ENCODE measurements at places on chromosomes 5 and 9.

GRCh38 chr5:140151144-140152021, 23.6 kb upstream of the CYSTM1 start:
- DNase-seq, result no peak

- no peak for DNase-seq
Observed at GRCh38 chr9:108181441-108181840, 674.3 kb downstream of the ACTL7B start.

- no peak for DNase-seq
Observed at GRCh38 chr5:163770625-163771024, 265.2 kb downstream of the MAT2B start.

GRCh38 chr9:75422944-75423522, 334.7 kb downstream of the OSTF1 start:
- no peak for DNase-seq

- no peak for DNase-seq
Observed at GRCh38 chr5:181211208-181211607, 6.2 kb upstream of the TRIM7 start.

GRCh38 chr5:100683881-100684280, 148.7 kb downstream of the FAM174A start:
- DNase-seq, result no peak
